Activated CD8-positive, alpha-beta memory T cell treated with anti-CD3 and anti-CD28 coated beads for 4 hours (primary cell): ENCODE measurements at places on chromosomes 7 and 10.

GRCh38 chr7:30976381-30976780 lies 12.6 kb downstream of the GHRHR start:
- no peak for DNase-seq

- no peak for DNase-seq
Observed at GRCh38 chr10:26502986-26503385, 64.8 kb downstream of the APBB1IP start.

DNA sequence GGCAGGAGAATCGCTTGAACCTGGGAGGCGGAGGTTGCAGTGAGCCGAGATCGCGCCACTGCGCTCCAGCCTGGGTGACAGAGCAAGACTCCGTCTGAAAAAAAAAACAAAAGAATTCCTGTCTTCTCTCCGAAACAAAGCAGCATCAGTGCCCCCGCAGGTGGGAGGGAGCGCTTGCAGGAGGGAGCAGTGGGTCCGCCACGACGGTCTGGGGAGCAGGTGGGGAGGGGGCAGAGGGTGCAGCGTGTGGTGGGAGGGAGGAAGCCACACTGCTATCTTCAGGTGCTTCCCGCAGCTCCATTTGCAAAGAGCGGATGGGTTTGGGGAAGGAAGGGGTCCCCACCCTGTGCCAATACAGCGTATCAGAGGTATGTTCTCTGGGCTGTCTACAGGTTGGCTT lies 31.7 kb downstream of the LIMK1 start:
- no peak for DNase-seq

GRCh38 chr7:108122181-108122580 lies 8.0 kb downstream of the LAMB4 start:
- DNase-seq: no peak

DNA sequence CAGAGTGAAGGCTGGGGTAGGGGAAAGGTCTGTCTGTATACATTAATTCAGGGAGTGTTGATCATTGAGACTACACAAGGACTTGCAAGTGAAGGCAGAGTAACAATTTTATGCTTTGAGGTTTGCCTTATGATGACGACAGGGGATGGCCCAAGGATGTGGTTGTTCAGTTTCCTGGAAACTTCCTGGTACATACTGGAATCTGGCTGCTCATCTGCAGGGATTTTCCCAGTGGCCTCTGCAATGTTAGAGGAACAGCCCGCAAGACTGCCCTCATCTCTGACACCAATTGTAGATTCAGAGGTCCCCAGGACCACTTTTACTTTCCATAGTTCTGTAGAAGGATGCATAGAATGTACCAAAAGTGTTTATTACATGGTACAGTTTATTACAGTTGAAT lies 189.6 kb downstream of the TMEM178B start:
- DNase-seq: no peak

DNA sequence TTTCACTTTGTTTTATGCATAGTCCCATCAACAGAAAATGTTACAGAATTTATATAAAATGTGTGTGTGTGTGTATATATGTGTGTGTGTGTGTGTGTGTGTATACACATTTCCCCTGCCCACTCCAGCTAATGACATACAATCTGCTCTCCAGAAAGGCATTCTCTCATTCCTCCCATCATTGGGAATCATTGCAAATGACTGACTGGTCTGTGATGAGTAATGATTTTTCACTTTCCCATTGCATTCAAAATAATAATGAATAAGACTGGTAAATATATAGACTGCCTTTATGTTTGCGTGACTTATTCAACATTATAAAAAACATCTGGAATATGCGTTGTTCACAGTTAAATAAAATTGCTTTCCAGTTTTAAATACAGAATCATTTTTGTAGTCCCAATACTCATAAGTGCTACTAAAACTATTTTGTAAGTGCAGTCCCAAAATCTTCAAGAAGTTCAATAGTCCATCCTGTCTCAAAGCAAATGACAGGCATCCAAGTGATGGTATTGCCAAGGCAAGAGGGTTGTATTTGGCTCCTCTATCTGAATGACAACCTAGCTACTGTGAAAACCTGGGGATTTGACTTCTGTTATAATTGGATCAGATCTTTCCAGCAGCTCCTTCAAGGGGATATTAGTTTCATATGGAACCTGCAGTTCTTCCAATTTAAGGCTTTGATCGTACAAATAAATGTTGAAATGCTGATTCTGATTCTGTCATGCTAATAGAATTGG lies 150.9 kb downstream of the POLR1F start:
- no peak for DNase-seq

DNA sequence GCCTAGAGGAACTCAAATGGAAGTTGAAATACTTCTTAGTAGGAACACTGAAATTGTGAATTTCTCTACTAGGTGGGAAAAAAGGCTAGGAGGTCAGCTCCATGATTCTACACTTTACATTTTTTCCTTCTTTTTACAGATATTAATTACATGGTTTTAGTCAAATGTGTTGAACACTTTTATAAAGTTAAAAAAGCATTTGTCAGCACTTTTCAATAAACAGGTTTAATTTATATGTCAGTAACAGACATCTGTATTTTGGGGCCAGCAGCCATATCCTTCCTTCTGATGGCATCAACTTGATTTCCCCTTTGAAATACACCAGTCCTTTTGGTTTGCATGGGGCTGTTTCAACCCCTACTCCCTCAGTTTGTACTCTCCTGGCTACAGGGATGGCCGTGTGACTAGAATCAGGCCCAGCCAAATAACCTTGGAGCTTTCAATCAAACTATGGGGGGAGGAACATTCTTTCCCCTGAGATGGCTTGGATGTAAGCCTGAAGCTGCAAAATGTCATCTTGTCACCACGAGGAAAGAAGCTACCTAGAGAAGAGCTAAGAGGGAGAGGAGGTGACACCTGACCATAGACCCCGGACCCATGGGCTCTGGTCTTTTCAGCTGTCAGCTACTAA lies 171.0 kb upstream of the NEBL start:
- no peak for DNase-seq

DNA sequence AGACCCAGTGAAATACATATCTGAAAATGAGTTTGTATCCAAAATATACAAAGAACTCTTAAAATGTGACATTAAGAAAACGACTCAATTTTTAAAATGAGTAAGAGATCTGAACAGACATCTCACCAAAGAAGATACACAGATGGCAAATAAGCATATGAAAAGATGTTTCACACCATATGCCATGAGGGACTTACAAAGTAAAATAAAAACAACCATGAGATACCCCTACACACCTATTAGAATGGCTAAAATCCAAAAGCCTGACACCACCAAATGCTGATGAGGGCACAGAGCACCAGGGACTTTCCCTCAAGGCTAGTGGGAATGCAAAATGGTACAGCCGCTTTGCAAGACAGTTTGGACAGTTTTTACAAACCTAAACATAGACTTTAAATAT lies 27.9 kb downstream of the GFRA1 start:
- DNase-seq: no peak

DNA sequence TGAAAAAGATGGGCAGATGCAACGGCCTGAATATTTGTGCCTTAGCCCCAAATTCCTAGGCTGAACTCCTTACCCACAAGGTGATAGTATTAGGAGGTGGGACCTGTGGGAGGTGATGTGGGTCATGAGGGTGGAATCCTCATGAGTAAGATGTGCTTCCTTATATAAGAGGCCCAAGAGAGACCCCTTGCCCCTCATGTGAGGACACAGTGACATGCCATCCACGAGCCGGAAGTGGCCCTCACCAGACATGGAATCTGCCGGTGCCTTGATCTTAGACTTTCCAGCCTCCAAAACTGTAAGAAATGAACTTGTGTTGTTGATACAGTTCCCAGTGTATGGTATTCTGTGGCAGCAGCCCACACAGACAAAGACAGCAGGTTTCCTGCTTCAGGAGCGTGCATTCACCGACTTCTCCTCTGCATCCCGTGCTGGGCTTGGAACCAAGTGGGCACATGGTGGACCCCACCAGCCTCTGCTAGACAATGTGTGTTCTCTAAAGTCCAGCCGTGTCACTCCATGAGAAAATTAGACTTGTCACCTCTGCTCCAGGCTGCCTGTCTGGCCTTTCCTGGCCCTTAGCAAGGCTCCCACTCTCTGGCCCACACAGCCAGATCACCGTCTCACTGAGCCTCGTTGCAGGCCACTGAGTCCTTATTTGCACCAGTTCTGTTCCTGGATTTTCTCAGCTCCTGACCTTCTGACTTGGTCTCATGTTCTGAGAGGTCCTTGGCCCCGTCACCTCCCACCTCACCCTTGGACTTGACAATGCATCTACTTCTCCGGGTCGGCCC lies 52.9 kb upstream of the CACUL1 start:
- no peak for DNase-seq

- no peak for DNase-seq
Observed at GRCh38 chr10:87000491-87000890, 19.6 kb upstream of the FAM25A start.

- DNase-seq: no peak
Observed at GRCh38 chr10:24240041-24240751, 31.3 kb downstream of the KIAA1217 start.

DNA sequence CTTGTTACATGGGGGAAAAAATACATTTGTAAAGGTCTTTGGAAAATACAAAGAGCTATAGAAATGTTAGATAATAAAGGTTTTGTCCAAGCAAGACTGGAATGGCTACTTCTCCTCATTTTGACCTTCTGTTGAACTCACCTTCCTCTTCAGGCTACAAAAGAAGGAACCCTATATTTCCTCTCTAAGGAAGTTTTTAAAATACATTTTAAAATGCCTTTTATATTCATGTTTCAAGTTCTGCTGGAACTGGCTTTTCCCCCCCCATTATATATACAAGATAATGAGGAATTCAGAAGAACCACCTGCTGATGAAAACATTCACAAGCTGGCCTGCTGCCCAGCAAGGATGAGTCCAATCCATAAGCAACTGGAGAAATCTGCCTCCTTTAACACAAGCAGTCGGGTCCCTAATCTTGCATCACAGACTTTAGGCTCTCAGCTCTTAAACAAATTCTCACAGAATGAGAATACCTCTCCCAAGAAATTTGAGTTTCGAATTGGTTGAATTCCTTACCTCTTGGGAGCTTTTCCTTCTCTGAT lies 44.6 kb downstream of the MTERF1 start:
- no peak for DNase-seq

- no peak for DNase-seq
Observed at GRCh38 chr7:3089493-3089892, 45.8 kb upstream of the CARD11 start.

GRCh38 chr10:101535949-101536348 lies 52.1 kb downstream of the POLL start:
- no peak for DNase-seq

DNA sequence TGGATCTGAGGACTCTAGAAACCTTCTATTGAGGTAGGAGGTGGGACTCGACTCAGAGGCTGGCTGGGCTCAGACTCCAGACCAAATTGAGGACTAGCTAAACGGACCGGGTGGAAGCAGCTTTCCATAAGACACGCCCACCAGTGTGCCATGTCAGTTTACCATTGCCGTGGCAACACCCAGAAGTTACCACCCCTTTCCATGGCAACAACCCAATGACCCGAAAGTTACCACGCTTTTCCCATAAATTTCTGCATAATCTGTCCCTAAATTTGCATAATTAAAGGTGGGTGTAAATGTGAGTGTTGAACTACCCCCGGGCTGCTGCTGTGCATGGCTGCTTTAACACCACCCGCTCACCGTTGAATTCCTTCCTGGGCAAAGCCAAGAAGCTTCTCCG lies 58.9 kb downstream of the MICALL2 start:
- no peak for DNase-seq

- no peak for DNase-seq
Observed at GRCh38 chr10:49237985-49238384, 49.8 kb upstream of the TMEM273 start.

- DNase-seq: no peak
Observed at GRCh38 chr10:34786464-34786863, 28.6 kb downstream of the PARD3 start.

DNA sequence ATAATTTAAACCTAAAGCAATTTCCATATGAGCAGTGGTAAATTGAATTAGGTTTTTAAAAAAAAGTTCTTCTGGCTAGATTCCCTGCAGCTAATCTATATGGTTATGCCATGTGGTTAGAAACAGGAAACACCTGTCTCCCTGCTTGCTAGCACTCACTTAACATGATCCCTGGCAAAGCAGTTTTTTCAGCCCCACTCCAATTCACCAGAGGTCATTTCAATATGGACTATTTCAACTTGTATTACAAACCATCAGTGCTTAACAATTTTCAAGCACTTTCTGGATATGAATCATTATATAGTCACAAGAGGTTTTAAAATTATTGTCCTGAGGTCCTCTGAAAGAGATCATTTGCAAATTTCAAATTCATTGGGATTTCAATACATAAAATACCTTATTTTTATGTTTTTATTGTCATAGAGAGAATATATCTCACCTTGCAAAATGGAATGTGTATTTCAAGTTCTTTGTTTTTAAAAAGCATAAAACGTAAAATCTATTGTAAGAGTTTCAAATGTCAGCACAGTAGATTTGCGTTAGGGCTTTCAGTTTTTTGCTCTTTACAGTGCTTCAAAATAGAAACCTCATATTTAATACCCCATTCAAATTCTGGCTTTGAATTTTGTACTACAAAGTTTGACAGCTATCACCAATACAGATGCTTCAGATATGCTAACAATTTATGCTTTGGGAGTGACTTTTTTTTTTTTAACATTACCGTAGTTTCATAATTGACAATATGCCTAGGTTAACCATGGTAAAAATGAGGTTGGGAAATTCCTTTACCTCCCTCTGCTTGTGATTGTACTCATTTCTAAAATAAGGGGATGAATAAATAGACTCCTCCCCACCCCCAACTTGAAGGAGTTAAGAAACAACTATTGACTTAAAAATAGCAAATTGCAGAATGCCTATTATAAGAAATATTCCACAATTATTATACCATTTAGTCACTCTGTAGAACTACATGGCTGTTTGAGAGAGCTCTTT lies 117.5 kb upstream of the HGF start:
- DNase-seq: no peak

- no peak for DNase-seq
Observed at GRCh38 chr7:22849172-22849571, 26.5 kb upstream of the TOMM7 start.

DNA sequence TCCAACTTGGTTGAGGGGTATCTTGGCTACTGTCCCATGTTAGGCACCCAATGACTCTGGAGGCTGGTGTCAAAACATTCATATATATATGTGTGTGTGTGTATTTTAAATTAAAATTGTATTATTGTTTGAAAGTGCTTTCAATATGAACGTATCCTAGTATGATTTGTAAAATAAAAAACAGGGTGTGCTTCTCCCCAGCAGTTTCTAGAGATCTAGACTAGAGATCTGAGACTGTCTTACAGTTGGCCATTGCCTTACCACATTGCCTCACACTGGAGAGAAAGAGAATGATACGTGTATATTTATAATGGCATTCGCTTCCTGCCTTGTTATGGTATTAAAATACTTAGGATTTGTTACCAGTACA lies 1.2 kb downstream of the BAG3 start:
- no peak for DNase-seq

GRCh38 chr10:19958787-19959186 lies 142.6 kb downstream of the PLXDC2 start:
- DNase-seq: no peak
